Stimulated activated naive CD8-positive, alpha-beta T cell treated with anti-CD3 and anti-CD28 coated beads, Interleukin-15, Interleukin-2, amounts not matched to agents 100 U/mL and 50 U/mL, for 24 hours (primary cell): ENCODE measurements at places on chromosomes 6 and 20.

GRCh38 chr6:82910820-82911219 lies 154.8 kb downstream of the UBE3D start:
- DNase-seq, result no peak

- DNase-seq, result no peak
Measured at GRCh38 chr20:57369596-57369995, 18.5 kb downstream of the RAE1 start.

DNA sequence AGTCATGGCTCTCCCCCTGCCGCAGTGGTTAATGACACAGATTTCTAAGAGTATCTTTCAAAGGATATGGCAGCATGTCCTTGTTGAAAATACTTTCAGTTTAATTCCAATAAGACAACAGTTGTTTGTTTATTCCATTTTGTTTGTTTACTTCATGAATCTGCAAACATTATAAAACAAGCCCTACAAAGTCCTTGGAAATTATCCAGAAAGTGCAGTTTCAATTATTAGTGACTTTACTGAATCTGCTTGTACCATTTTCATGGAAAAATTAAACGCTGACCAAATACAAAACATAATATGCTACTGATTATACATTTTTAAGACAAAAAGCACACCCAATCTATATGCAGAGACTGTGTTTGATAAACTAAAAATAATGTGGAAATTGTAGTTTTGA lies 3.3 kb downstream of the HEY2 start:
- DNase-seq, result no peak

DNA sequence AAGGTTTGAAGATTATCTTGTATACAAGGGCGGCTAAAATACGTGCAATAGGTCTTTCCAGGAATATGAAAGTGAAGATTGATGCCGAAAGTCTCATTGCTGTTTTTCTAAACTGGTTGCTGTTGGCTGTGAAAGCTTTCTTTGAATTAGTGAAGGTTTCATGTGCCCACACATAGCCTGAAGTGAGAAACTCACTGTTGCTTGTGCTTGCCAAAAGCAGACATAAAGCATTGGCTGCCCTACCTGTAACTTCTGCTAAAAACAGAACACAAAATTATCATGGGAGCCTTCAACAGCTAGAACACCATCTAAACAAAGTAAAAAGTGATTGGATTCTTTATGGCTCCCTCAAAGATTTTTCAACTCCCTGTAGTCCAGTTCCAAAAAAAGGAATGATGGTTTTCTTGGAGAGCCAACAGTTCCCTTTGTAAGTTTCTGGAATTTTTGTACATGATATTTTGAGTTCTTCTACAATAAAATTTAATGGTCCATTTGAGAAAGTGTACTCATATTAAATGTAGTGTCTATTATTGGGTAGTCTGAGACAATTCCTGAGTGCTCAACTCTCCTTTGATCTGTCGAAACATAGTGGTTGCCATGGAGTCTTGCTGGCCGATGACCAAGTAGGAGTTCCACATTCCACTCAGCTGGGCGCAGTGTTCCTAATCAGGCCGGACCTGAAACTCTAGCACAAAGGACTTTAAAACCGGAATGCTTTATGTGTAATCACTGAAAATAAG lies 68.5 kb downstream of the PLEKHG1 start:
- DNase-seq, result no peak

GRCh38 chr20:9555781-9556180 lies 41.4 kb downstream of the LAMP5 start:
- no peak for DNase-seq

- DNase-seq, result no peak
Measured at GRCh38 chr6:80638213-80639055, 532.0 kb downstream of the BCKDHB start.

DNA sequence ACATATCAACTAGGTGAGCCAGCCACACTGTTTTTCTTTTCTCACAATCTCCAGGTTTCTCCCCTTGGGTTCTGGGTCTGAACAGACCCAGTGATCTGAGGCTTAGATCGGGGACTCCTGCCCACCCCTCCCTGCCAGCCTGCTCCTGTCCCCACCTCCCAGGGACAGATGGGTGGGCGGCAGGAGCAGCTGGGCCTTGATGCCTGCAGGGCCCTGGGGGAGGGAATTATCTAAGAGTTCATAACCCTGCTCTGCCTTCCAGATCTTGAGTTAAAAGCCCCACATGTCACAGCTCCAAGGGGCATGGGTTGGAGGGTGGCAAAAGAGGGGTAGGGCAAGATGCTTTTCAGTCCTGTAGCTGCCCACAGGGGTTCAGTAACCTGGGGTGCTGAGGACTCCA lies 5.2 kb upstream of the XKR7 start:
- no peak for DNase-seq

DNA sequence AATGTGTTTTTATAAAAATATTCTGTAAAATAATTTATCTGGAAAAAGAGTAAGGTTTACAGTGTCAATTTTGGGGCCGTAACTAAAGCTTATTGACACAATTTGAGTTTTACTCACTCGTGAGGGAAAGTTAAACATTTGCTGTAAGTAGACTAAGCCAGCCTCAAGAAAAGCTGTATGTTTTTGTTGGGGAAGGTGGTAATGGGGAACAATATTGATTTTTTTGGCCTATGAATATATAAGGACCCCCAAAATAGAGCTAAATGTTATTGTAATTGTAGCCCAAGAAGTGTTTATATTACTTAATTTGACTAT lies 1.4 kb downstream of the SENP6 start:
- no peak for DNase-seq

- no peak for DNase-seq
Measured at GRCh38 chr6:157213907-157214565, 109.3 kb downstream of the TMEM242 start.

- DNase-seq, result no peak
Measured at GRCh38 chr6:157790548-157791160, 32.4 kb upstream of the SNX9 start.

DNA sequence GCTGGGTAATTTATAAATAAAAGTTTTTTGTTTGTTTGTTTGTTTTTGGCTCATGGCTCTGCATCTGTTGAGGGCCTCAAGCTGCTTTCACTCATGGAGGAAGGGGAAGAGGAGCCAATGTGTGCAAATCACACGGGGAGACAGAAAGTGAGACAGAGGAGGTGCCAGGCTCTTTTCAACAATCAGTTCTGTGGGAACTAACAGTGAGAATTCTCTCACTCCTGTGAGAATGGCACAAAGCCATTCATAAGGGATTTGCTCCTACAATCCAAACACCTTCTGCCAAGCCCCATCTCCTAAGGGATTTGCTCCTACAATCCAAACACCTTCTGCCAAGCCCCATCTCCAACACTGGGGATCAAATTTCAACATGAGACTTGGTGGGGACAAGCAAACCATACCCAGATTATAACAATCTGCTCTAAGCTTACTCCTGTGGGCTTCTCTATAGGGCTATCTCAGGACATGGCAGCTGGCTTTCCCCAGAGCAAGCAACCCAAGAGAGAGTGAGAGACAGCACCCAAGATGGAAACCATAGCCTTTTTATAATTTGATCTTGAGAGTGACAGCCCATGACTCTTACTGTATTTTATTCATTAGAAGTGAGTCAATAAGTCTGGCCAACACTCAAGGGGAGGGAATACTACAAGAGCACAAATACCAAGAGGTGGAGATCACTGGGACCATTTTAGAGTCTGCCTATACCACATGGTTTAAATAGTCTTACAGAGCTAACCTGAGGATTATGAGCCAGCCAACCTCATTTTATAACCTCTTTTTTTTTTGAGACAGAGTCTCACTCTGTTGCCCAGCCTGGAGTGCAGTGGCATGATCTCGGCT lies 22.8 kb upstream of the LRRC1 start:
- DNase-seq, result no peak

- no peak for DNase-seq
Measured at GRCh38 chr20:2889209-2889608, 15.9 kb downstream of the PTPRA start.

GRCh38 chr20:6026051-6026450 lies 27.8 kb downstream of the LRRN4 start:
- no peak for DNase-seq

GRCh38 chr6:27541933-27542297 lies 69.0 kb upstream of the ZNF184 start:
- no peak for DNase-seq
